CD4-positive, alpha-beta T cell treated with Interleukin-21 for 1 hour (primary cell): ENCODE measurements at places on chromosomes 4 and X.

- DNase-seq = no peak
Measured at GRCh38 chr4:8709729-8710360, 117.3 kb downstream of the CPZ start.

DNA sequence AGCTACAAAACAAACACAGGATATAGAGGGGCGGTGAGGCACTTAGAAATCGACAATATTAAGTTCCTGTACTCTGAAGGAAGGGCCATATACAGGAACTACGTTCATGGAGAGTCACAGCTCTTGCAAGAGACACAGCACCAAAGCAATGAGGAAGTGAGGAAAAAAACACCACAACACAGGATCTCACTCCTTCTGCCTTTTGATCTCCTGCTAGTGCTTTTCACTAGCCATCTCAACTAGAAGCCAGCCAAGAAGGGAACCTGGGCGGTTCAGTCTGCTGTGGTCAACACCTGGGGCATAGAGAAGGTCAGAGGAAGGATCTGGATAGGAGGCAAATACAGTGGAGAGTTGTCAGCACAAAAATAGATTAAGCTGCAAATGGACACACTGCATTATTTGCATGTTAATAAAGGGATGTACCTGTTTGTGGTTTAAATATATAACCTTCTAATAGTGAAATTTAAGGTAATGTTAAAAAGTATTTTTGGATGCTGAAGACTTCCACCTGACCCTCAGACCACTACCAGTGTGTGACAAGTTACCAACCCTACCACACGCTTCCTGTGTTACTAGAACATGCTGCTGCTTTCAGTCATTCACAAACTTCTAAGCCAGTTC, 104.6 kb downstream of the DTHD1 start:
- peak; percentile 70 for DNase-seq

- no peak for DNase-seq
Measured at GRCh38 chrX:3290561-3290960, 55.9 kb downstream of the MXRA5 start.

GRCh38 chr4:78543424-78544125, 8.0 kb upstream of the ANXA3 start:
- no peak for DNase-seq

- DNase-seq = no peak
Measured at GRCh38 chr4:16082041-16082425, 1.8 kb downstream of the PROM1 start.

- no peak for DNase-seq
Measured at GRCh38 chr4:8830056-8830455, 41.6 kb downstream of the HMX1 start.

GRCh38 chr4:142098900-142099545, 462.6 kb downstream of the IL15 start:
- no peak for DNase-seq

DNA sequence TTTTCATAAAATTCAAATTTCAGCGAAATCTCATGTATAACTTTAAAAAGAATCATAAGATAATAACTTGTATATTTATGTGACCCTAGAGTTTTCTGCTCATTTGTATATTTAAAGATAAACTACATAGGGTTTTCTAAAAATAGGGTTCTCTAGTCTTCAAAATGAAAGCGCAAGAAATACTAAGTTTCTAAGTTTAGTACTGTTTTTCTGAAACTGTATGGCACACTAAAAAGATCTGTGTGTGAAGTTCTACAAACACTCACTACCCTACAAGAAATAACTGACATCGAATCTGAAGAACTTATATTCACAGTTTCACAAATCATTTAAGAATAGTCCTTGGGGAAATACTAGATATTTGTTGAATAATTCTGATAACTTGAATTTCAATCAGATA, 38.7 kb upstream of the NDST4 start:
- no peak for DNase-seq

DNA sequence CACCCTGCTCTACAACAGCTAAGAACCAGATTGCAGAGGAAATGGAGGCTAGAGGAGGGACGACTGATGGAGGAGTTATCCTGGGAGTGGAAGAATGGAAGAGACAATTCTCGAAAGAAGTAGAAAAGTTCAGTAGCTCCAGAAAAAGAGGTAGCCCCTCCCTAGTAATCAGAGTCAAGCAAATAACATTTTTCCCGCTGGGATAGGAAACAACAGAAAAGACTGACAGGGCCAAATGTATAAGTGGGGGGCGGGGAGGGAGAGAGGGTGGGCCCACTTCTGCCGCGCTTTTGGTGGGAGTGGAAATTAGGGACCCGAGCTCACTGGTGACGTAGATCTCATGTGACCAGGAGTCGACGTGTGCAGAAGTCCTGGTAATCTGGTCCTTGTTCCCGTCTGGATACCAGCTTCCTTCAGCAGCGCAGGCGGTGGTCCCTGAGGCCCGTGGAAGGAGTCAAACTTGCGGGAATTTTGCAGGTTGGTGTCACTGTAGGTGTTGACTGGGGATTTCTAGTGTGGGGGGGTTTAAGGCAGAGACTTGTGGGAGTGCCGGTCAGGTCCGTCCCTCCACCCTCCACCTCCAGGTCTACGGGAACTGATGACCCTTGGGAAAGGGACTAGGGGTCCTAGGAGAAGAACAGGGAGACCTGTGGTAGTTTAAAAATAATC, at the start of gene TCEAL9:
Gene TCEAL9 (plus strand): TSS at position 377 of the 669 bp plus-strand sequence. CDS start 1,179 bp downstream, outside the sequence.
- DNase-seq = no peak

DNA sequence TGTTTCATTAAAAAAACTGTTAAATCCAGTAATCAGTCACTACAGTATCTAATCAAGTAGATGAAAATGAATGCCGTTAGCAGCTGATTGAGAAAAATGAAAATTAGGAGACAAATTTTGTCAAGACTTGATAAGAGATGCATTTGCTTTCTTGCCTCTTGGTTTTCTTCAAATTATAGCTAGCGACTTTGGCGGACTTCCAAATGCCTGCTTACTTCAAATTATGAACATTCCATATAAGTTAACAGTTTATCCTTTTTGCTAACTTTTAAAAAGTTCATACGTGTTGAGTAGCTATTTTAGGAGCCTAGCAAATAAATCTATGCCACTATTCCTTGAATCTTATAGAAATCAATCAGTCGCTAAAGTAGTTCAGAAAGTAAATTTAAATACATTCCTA, 58.8 kb downstream of the PPP4R3C start:
- no peak for DNase-seq

- no peak for DNase-seq
Measured at GRCh38 chrX:44178274-44179053, 165.0 kb downstream of the EFHC2 start.

- DNase-seq = peak; percentile 88
Measured at GRCh38 chrX:79161655-79162054, 17.2 kb downstream of the GPR174 start.

DNA sequence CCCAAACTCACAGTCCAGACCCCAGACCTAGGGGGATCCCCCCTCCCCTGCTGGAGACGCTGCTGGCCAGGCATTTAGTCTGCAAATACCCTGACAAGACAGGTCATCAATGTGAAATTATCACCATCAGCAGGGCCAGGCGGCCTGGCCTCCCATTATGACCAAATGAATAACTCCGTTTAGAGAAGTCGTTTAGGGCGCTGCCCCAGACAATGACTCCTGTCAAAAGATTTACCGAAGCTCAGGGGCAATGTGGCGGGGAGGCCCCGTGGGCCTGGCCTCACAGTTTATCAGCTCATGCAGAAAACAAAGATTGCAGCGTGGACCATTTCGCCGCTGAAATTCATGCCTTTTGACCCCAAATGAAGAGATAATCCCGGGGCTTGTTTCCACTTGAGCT, 76.5 kb downstream of the HMX1 start:
- no peak for DNase-seq

- no peak for DNase-seq
Measured at GRCh38 chrX:13248867-13249486, 70.9 kb downstream of the ATXN3L start.

- no peak for DNase-seq
Measured at GRCh38 chrX:134371133-134371532, 88.8 kb upstream of the HPRT1 start.

- DNase-seq = no peak
Measured at GRCh38 chr4:184328022-184328736, 110.5 kb upstream of the ENPP6 start.

DNA sequence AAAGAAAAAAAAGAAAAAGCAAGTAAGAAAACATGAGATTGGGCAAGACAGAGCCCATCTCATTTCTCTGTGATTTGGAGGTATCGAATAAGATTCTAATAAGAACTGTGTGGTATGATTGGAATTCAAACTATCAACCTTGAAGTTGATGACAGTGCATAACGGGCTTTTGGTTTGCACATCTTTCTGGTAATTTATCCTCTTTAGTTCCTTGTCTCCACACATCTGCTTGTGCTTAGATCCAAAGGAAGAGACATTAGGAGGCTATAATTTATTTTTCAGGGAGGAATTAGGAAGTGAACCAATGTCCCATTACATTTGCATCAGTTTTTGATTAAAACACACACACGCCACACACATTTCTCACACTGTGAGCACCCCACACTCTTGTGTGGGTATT, 149.9 kb downstream of the ARSF start:
- DNase-seq = no peak

- no peak for DNase-seq
Measured at GRCh38 chr4:8542776-8543525, 37.2 kb upstream of the GPR78 start.

DNA sequence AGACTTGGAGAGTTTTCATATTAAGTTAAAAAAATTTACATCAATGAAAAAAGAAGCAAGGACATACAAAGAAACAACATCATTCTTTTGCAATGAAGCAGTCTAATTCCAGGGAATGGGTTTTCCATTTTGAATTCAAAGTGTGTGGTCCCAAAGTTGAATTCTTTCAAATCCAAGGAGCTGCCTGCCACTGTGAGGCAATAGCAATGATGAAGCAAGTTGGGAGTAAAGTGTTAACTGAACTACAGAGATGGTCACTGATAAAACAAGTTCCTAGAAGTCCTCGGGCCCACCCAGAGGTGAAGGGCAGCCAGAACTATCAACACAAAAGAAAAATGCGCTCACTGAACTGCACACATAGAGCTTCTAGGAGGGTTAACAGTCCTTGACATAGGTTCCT, 115.9 kb downstream of the RAB28 start:
- DNase-seq = no peak

GRCh38 chr4:181661923-181662322, 581.3 kb upstream of the TENM3 start:
- DNase-seq = no peak

DNA sequence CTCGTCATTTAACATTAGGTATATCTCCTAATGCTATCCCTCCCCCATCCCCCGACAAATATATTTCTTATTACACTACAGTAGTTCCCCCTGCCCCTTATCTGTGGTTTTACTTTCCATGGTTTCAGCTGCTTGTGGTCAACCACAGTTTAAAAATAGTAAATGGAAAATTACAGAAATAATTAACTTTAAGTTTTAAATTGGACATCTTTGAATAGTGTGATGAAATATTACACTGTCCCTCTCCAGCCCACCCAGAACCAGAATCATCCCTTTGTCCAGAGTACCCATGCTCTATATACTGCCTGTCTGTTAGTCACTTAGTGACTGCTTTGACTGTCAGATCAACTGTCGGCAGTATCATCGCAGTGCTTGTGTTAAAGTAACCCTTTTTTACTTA, 47.4 kb upstream of the VEGFC start:
- no peak for DNase-seq

DNA sequence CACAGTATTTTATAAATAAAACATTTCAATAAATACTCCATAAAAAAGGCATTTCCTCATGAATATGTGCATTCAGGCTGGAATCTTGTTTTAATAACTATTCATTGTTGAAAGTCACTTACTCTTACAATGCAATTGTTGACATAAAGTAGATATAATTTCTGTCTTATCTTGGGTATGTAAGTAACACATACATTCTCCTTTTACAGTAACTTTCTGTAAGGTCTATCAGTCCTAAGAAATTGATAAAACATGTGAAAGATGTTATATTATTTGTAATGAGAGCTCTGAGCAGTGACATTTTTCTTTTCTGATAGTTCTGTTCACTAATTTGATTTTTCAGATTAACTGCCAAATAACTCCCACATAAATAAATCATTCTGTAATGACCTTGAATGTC, 1249.2 kb downstream of the STIM2 start:
- no peak for DNase-seq

DNA sequence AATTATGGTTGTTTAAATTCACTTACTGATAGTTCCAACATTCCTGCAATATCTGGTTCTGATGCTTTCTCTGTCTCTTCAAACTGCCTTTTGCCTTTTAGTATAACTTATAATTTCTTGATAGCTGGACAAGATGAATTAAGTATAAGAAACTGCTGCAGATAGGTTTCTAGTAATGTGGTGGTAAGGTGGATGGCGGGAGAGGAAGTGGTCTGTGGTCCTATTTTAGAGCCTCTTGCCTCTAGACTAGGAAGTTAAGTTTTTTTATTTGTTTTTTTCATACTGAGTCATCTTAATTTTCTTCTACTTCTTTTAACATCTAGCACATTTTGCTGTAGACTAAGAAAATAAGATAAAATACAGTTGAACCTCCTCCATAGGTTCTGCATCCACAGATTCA, 310.0 kb downstream of the SLITRK2 start:
- no peak for DNase-seq

- no peak for DNase-seq
Measured at GRCh38 chrX:106613277-106613676, 1.5 kb downstream of the RADX start.

DNA sequence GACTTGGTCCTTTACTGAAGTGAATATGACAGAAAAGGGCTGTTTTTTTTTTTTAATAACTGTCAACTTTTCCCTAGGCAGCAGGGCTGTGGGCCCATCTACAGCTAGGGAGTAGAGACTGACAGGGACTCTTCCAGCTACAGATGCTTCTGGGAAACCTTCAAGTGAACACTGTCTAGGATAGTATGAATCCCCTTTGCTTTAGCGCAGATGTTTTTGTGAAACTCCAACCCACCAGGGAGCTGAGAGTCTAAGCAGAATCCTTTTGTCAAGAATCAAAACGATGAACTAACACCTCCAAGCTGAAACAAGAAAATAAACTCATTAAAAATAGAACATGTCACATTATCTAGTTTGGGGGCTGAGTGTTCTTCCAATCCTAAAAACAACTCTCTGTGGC, 219.7 kb upstream of the FGF13 start:
- no peak for DNase-seq

DNA sequence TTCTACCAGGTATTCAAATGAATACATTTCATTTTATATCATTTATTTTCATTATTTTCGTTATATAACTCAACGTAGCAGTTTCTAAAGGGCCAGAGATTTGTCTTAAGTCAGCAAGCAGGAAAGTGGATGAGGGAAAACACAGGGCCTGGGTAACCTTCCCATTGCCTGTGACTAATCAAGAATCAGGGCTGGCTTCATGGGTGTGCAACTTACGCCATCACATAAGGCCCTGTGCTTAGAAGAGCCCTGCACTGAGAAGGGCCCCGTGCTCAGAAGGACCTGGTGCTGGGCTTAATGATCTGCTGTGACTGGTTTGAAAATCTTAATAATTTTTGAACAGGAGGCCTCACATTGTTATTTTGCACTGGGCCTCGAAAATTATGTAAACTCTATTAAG, 65.4 kb upstream of the FAM9C start:
- DNase-seq = no peak

- no peak for DNase-seq
Measured at GRCh38 chr4:77342170-77342810, 185.3 kb downstream of the CCNG2 start.

- no peak for DNase-seq
Measured at GRCh38 chr4:164771088-164771487, 17.2 kb downstream of the SMIM31 start.

GRCh38 chr4:54668014-54668611, 10.4 kb downstream of the KIT start:
- DNase-seq = no peak

- no peak for DNase-seq
Measured at GRCh38 chr4:45007508-45007907, 281.2 kb upstream of the GNPDA2 start.

- peak; percentile 2 for DNase-seq
Measured at GRCh38 chrX:31038575-31039326, 33.1 kb downstream of the FTHL17 start.

- no peak for DNase-seq
Measured at GRCh38 chrX:128883650-128884049, 639.6 kb downstream of the SMARCA1 start.
